SIG-M5 (cell line): ENCODE measurements at places on chromosomes 11 and 22.

DNA sequence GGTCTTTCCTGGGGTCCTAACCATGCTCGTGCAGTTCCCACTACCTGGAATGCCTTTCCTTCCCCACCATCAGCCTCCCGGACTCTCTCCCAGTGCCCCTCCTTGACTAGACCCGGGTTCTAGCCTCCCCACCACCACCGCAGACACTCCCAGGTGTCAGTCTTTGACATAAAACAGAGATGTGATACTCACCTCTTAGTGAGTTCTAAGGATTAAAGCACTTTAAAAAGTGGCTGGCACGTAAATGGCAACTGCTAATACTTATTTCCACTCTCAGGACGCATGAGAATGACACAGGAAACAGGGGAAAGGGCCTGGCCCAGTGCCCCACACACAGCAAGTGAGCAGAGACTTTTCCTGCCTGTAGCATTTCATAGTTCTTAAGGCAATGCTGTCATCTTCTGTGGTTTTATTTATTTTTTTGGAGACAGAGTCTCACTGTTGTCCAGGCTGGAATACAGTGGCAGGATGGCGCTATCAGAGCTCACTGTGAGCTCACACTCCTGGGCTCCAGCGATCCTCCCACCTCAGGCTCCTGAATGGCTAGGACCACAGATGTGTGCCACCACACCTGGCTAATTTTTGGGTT lies 1.9 kb upstream of the SLC25A45 start:
- DNase-seq, result no peak

DNA sequence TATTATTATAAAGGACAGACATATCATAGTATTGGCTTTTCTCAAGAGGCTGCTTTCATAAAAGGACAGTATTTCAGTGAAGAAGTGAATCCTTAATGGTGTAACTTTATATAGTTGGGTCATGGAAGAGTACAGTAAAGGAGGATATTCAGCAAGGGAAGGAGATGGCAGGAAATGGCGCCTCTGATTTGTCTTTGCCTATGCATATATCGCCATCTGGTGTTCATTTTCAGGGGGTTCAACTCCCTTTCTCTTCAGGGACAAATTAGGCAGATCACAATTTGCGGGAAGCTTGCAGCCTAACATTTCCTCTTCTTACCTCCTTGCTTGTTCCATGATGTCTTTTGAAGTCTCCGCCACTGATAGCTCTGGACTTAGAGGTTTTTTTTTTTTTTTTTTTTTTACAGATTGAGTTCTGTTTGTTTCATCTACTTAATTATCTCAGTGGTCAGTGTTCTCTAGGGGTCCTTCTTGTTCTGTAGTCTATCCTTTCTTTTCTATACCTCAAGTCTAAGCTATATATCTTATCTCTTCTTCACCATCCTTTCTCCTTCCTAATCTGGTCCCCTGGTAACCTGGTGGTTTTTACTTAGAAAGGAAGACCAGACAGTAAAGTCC lies 21.8 kb upstream of the RRM1 start:
- DNase-seq, result no peak

DNA sequence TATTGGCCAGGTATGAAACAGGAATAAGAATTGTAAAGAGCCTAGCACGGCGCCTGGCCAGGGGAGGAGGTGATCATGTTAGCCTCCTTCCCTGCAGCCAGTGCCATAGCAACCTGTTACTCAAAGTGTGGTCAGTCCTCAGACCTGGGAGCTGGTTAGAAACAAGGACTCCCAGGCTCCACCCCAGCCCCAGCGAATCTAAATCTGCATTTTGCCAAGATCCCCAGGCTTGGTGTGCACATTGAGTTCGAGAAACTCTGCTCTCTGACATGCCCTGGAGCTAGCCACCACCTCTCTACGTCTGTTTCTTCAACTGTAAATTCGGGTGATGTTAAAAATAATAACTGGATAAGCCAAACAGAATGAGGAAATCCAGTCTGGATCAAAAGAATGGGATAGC lies 56.1 kb upstream of the ALX4 start:
- no peak for DNase-seq

DNA sequence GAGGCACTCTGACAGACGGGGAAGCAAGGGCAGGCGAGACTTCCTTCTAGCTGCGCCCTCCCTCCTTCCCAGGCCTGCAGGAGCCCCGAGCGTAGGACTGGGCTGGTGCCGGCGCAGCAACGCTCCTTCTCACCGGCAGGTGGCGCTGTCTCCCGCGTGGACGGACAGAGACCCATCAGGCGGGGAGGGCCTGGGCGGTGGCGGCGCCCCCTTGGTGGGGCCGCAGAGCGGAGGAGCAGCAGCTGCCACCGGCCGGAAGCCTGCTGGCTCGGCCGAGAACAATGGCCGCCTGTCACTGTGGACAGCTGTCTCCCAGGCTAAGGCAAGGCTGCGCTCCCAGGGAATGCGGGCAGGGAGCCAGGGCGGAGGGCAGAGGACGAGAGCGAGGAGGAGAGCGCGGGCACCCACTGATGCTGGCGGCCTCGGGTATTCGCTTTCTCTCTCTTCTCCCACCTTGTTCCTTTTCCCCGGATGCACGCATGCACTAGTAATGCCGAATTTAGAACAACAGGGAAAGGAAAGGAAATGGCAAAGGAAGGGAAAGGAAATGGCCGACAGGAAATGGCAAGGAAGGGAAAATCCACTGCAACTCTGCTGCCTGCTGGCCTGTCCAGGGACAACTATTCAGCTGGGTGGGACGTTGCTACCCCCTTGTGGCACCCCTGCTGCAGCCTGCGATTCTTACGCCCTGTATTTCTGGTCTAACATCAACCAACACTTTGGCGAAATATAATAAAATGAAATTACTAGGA lies 14.4 kb downstream of the PPM1F start:
- DNase-seq, result peak; percentile 62

DNA sequence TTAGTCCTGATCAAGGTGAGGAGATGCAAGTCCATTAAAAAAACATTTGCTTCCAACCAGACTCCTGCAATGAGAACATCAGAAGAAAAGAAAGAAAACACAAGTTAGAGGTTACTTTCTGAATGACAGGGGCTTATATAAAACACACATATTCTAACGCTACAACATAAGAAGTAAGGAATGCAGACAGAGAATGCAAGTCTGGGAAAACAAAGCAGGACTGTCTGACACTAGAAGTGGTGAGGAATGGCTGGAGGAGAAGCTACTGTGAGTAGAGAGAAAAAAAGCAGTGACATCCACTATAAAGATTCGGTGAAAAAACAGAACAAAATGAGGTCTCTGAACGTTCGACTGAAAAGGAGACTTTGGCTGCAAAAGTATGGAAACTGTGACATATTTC lies 12.3 kb downstream of the TMEM216 start:
- DNase-seq, result no peak

DNA sequence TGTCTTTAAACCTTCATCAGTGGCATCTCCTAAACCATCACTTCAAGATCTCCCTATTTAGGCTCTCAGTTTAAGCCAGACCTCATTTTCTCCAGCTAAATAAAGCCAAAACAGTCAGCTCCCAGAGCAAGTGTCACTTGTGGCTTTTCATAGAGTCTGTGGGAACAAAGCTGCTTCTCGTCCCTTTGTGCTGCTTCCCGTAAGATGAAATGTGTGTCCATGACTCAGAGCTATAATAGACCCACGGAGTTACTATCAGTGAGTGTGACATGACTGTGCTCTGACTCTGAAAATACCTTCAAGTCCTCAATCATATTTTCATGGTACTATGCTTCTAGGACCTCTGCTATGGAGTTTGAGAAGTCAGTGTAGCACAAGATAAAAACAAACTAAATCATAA lies 57.3 kb upstream of the SLN start:
- no peak for DNase-seq

GRCh38 chr11:1924646-1925372 lies 5.3 kb downstream of the TNNT3 start:
- DNase-seq, result no peak

- no peak for DNase-seq
These were observed 36.6 kb downstream of the ZBTB44 start for GRCh38 chr11:130278151-130278550.

DNA sequence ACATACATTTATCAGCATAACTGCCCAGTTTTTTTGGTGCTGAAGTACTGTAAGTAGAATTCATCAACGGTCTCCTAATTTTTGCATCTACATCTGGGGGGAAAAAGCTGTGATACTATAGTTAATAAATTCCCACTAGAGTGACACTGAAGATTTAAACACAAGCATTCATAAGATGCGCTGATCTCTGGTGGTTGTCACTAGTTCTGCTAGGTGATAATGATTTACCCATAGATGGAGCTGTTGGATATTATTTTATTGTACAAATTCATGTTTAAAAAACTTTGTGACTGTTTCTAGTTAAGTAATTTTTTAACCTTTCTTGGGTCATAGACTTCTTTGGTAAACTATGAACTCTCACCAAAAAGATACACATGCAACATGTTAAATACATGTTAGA lies 106.6 kb downstream of the EMSY start:
- DNase-seq, result no peak

DNA sequence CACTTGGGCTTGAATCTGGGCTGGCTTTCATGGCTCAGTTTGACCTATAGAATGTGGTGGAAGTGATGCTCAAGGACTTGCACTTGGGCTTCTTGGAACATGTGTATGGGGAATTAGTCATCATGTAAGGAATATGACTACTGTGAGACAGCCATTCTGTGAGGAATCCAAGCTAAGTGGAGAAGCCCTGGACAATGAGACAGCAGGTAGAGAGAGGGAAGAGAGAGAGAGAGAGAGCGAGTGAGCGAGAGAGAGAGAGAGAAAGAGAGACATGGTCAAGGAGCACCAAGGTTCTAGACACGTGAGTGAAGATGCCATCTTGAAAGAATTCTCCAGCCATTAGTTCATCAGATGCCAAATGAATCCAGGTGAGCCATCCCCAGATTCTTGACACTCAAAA lies 261.6 kb upstream of the SORL1-AS1 start:
- DNase-seq, result no peak

GRCh38 chr22:47460176-47460575 lies 697.7 kb downstream of the TBC1D22A start:
- DNase-seq, result no peak

GRCh38 chr22:29883775-29884097 lies 762 bp downstream of the MTMR3 start:
- DNase-seq, result no peak

DNA sequence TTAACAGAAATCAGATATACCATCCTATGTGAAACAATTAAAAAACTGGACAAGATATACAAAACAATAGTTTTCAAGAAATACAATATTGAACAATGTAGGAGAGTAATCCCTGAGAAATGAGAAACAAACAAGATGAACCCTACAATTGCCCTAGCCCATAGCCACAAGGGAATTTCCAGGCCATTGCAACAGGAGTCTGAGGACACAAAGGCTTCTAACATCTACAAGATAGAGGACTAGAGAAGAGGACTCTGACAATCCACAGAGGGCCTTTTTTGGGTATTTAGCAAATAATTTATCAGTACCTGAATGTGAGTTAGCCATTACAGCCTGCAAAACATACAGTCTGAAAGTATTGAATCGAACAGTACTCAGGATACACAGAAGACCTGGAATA lies 251.7 kb downstream of the GRM5 start:
- DNase-seq, result no peak

DNA sequence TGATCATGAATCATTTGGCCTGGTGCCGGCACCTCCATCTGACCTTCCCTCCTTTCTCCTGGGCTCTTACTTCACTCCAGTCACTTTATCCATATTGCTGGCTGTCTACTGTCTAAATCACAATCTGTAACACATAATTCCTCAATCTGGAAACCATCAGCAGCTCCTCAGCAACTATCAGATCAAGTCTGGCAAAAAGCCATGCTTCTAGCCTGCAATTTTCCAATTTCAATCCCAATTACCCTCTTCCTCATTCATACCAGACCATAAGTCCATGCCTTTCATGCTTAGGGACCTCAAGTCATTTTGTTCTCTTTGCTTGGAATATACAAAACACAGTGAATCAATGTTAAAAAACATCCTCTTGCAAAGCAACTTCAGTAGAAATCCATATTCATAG lies 882.8 kb upstream of the ANO3 start:
- DNase-seq, result no peak

DNA sequence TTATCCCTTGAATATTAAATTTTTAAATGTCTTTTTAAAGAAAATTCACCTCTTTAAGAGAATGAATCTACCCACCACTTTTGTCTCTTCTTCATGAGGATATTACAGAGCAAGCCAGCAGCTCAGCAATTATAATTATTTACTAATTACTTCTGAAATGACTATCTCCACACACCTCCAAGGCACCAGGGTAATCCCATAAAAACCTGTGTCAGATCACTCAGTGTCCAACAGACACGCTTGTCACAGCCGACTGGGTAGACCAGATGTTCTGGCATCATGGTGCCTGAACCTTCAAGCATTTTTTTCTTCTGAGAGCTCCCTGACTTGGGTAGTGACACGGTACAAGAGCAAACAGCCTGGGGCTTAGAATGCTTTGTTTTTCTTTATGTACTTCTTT lies 61.4 kb downstream of the EFCAB6 start:
- no peak for DNase-seq

DNA sequence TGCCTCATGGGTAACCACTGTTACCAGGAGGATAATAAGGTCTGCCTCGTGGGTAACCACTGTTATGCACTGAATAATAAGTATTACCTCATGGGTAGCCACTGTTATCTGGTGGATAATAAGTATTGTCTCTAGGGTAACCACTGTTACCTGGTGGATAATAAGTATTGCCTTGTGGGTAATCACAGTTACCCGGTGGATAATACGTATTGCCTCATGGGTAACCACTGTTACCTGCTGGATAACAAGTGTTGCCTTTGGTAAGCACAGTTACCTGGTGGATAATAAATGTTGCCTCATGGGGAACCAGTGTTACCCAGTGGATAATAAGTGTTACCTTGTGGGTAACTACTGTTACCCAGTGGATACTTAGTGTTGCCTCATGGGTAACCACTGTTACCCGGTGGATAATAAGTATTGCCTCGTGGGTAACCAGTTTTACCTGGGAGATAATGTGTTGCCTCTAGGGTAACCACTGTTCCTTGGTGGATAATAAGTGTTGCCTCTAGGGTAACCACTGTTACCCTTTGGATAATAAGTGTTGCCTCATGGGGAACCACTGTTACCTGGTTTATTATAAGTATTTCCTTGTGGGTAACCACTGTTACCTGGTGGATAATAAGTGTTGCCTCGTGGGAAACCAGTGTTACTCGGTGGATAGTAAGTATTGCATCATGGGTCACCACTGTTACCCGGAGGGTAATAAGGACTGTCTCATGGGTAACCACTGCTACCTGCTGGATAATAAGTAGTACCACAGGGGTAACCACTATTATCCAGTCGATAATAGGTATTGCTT lies 10.6 kb upstream of the NXPE4 start:
- DNase-seq, result no peak
